ENCODE measurements at places on chromosomes 4 and X.

DNA sequence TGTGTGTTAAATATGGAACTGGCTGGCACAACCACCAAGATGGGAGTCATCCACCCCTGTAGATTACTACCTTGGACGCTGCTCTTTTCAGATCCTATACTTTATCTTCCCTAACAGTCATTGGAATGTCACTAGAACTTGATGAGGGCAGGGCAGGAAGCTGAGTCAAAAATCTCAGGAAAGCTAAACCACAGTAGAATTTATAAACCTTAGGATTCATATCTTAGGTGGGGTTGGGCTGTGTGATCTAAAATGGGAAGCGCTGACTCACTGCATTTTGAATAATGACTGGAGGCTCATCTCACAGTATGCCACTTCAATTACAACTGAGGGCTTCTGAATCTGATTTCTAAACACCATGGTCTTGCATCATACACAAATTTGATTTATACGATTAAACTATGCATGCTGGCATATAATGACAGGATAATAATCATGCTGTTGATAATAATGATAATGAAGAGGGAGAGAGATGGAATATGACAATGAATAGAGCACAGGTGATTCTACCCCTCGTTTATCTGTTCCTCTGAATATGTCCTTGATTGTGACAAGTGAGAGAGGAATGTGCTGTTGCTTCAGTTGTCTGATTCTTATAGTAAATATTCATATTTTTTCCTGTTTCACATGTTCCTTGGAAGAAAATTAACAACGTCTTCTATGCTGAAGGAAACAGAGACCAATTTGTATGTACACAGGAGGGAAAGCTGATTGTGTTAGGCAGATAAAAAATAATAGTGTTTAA is 270.3 kb upstream of the HS3ST1 start:
- no peak for DNase-seq

GRCh38 chr4:25021216-25021615 is 9.5 kb downstream of the LGI2 start:
- DNase-seq: no peak

GRCh38 chr4:84501721-84502267 is 2.7 kb upstream of the NKX6-1 start:
- no peak for DNase-seq

DNA sequence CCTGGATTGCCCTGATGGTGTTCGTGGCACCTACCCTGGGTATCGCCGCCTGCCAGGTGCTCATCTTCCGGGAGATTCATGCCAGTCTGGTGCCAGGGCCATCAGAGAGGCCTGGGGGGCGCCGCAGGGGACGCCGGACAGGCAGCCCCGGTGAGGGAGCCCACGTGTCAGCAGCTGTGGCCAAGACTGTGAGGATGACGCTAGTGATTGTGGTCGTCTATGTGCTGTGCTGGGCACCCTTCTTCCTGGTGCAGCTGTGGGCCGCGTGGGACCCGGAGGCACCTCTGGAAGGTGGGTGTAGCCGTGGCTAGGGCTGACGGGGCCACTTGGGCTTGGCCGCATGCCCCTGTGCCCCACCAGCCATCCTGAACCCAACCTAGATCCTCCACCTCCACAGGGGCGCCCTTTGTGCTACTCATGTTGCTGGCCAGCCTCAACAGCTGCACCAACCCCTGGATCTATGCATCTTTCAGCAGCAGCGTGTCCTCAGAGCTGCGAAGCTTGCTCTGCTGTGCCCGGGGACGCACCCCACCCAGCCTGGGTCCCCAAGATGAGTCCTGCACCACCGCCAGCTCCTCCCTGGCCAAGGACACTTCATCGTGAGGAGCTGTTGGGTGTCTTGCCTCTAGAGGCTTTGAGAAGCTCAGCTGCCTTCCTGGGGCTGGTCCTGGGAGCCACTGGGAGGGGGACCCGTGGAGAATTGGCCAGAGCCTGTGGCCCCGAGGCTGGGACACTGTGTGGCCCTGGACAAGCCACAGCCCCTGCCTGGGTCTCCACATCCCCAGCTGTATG is 1.8 kb downstream of the AVPR2 start:
- DNase-seq: no peak

- DNase-seq: no peak
Observed at GRCh38 chrX:32525234-32525633, 686.1 kb downstream of the DMD start.

Measured in SHP77 (cell line).